ENCODE measurements at places on chromosomes 12 and 14. TPM values are rescaled to one million over a fixed set of nuclear protein-coding genes. Genes with fewer than 3 reads are reported as not detected.

DNA sequence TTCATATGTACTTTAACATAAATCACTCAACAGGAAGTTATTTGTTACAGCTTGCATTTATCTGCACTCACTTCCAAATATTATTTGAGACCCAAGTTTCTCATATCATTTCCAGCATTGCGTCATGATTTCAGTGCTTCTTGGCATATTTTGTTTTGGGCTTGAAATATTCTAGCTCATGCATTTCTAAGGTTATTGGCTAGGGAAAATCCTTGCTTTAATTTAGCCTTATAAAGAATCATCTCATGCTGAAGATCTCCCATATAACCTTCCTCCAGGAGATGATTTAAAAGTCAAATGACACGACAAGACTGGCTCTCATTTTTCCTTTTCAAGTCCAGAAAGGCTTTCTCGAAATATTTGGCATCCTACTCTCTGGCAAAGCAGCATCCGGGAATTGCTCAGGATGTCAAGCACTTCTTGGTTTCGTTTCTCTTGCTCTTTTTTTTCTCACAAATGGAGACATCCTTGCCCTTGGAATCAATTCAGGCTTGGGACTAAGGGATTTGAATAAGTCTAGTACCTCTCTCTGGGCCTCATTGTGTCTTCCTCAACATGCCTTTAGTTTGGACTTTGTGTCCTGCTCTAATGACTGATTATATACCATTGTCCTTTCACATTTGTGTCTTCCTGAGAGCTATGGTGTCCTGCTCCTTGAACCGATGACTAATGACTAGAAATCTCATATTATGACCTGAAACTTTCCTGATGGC is 295.0 kb downstream of the RMST start:
- H3K4me3 ChIP-seq: no peak overlapping the region
- no peaks in the 10 kb centered on the region for H3K27me3 ChIP-seq
- H3K36me3 ChIP-seq: no peaks in the 10 kb centered on the region
- DNase-seq: no peak
- no peak overlapping the region for H3K27ac ChIP-seq
- H3K4me1 ChIP-seq: no peaks in the 10 kb centered on the region

- H3K4me1 ChIP-seq: no peaks in the 10 kb centered on the region
- no peak overlapping the region for H3K4me3 ChIP-seq
- DNase-seq: no peak
Observed at GRCh38 chr12:69756088-69756755, 17.6 kb downstream of the RAB3IP start.

Gene IFNG-AS1
- 1.6 TPM for total RNA-seq

Gene IL31
- total RNA-seq: 5.1 TPM

GRCh38 chr12:79983986-79984620 is 49.2 kb upstream of the PPP1R12A start:
- H3K27ac ChIP-seq: no peak overlapping the region
- no peaks in the 10 kb centered on the region for H3K27me3 ChIP-seq
- no peak for DNase-seq
- H3K4me3 ChIP-seq: no peak overlapping the region
- no peaks in the 10 kb centered on the region for H3K36me3 ChIP-seq

- no peak overlapping the region for H3K27ac ChIP-seq
- no peaks in the 10 kb centered on the region for H3K4me1 ChIP-seq
- H3K27me3 ChIP-seq: no peaks in the 10 kb centered on the region
Observed at GRCh38 chr12:60498656-60499055, 902.8 kb downstream of the SLC16A7 start.

DNA sequence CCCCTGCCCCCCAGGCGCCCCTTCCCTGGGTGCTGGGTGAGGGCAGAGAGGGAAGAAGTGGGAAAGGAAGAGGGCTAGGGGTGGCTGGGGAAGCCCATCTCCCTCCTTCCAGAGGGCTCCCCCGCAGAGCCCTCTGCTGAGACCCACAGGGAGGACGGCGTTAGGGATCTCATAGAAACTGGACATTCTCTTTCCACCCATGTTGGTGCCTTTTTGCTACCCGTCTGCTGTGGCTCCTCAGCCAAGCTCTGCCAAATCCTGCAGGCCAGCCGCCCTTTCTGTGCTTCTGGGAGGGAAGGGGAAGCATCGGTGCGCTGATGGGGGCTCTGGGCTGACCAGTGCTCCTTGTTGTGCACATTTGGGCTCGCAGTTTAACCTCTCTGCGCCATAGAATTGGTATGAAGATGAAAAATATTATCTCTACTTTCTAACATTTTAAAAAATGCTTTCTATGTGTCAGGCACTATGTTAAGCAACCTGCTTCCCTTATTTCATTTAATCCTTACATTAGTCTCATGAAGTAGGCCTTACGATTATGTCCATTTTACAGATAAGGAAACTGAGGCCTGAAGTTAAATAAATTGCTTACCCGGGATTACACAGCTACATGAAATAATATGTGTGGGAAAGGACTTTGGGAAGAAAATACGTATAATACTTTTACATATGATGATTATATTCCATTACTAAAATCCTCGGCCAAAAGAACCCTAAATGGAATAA is 981 bp downstream of the SLC48A1 start:
- H3K27me3 ChIP-seq: no peaks in the 10 kb centered on the region
- H3K4me1 ChIP-seq: peaks cover 19% of the 10 kb centered on the region
- H3K36me3 ChIP-seq: no peaks in the 10 kb centered on the region
- H3K27ac ChIP-seq: peak overlapping the region; percentile 74
- DNase-seq: no peak

- no peak overlapping the region for H3K4me3 ChIP-seq
- H3K27me3 ChIP-seq: no peaks in the 10 kb centered on the region
- no peaks in the 10 kb centered on the region for H3K4me1 ChIP-seq
- H3K36me3 ChIP-seq: no peaks in the 10 kb centered on the region
Observed at GRCh38 chr12:61934564-61934963, 325.6 kb upstream of the USP15 start.

- no peaks in the 10 kb centered on the region for H3K4me1 ChIP-seq
- H3K36me3 ChIP-seq: no peaks in the 10 kb centered on the region
- DNase-seq: no peak
- H3K27me3 ChIP-seq: no peaks in the 10 kb centered on the region
- no peak overlapping the region for H3K4me3 ChIP-seq
Observed at GRCh38 chr12:38384816-38385378, 68.3 kb downstream of the ALG10B start.

GRCh38 chr12:117321572-117321971 is 39.9 kb downstream of the NOS1 start:
- no peaks in the 10 kb centered on the region for H3K36me3 ChIP-seq
- H3K4me1 ChIP-seq: no peaks in the 10 kb centered on the region
- no peaks in the 10 kb centered on the region for H3K27me3 ChIP-seq
- H3K4me3 ChIP-seq: no peak overlapping the region
- DNase-seq: no peak

DNA sequence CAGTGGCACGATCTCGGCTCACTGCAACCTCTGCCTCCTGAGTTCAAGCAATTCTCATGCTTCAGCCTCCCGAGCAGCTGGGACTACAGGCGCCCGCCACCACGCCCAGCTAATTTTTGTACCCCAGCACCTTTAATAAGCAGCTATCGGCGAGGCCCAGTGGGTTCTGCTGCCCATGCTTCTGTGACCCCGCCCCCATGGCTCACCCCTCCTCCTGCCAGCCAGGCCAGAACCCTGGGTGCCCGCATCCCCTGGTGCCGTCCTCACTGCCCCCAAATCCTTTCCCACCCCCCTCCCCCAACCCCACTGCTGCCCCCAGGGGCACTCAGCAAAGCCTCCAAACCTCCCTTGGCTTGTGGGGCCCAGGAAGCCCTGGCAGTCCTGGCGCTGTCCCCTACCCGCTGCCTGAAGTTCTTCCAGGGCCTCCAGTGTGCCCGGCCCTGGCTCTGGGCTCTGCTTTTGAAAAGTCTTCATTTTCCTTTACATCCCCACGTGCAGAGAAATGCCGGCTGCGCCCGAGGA is 14.5 kb downstream of the BAG5 start:
- H3K4me1 ChIP-seq: no peaks in the 10 kb centered on the region
- H3K36me3 ChIP-seq: no peaks in the 10 kb centered on the region
- DNase-seq: no peak
- no peaks in the 10 kb centered on the region for H3K27me3 ChIP-seq
- H3K27ac ChIP-seq: no peak overlapping the region
- H3K4me3 ChIP-seq: no peak overlapping the region

- DNase-seq: no peak
- no peak overlapping the region for H3K4me3 ChIP-seq
- H3K27ac ChIP-seq: no peak overlapping the region
- H3K4me1 ChIP-seq: no peaks in the 10 kb centered on the region
- no peaks in the 10 kb centered on the region for H3K27me3 ChIP-seq
Observed at GRCh38 chr12:92968176-92968813, 39.2 kb upstream of the EEA1 start.

GRCh38 chr14:31440280-31440679 is 17.0 kb downstream of the DTD2 start:
- H3K4me3 ChIP-seq: no peak overlapping the region
- H3K27ac ChIP-seq: no peak overlapping the region
- no peak for DNase-seq
- H3K36me3 ChIP-seq: no peaks in the 10 kb centered on the region

DNA sequence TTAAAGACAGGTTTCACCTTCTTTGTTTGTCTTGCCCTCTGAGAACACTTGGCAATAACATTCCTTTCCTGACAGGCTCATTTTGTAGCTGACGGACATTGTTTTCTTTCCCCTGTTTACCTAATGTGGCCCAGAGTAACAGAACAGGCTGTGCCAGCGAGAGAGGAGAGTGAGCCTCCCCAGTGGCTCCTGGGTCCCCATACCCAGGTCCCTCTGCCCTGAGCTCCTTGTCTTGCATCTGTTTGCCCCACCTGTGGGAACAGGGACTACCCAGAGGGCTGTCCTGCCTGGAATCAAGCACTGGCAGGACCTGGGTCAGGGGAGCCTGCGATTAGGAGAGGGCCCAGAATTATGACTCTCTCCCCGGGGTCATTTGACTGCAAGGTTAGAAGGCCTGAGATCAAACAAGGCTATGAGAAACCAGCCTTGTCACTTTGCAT is 222.9 kb downstream of the ZFP36L1 start:
- no peaks in the 10 kb centered on the region for H3K36me3 ChIP-seq
- no peaks in the 10 kb centered on the region for H3K27me3 ChIP-seq
- no peak overlapping the region for H3K4me3 ChIP-seq
- no peak for DNase-seq
- no peak overlapping the region for H3K27ac ChIP-seq
- H3K4me1 ChIP-seq: peaks cover 6% of the 10 kb centered on the region

Gene GALNT9
- total RNA-seq: 0.18 TPM
